ENCODE measurements at places on chromosomes 6 and 20.

GRCh38 chr6:6993503-6994237 lies 114.1 kb upstream of the RREB1 start:
- DNase-seq = no peak

DNA sequence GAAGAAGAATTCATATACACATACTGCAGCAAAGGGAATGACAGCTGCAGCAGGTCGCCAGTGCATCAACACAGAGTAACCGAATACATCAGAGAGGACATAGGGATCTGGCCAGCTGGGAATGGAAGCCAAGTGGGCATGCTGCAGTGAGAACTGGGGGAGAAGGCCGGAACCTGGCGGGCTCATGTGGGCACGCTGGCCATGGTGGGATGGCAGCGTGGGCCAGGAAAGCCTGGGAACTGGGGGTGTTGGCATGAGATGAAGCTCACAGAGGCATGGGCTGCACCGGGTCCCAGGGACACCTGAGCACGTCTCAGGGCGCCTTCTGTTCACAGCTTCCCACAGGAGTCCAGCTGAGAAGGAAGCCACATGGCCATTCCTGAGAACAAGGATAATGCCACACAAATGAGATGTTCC lies 139.5 kb upstream of the AGPAT4 start:
- DNase-seq = no peak

DNA sequence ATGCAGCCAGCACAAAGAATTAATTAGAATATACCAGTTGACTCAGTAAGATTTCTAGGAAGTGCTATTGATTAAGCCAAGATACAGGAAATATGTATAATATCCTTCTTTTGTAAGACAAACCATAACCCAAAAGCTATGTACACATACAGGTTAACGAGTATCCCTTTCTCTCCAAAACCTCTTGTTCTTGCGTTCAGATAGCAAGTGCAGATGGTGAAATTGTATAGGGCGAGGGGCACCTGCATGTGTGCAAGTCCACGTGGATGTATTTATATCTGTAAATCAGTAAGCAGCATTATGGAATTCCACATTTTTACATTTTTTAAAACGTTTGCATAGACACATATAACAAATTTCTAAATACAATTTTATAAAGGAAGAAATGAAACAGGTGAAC lies 228.6 kb downstream of the TBXT start:
- no peak for DNase-seq

DNA sequence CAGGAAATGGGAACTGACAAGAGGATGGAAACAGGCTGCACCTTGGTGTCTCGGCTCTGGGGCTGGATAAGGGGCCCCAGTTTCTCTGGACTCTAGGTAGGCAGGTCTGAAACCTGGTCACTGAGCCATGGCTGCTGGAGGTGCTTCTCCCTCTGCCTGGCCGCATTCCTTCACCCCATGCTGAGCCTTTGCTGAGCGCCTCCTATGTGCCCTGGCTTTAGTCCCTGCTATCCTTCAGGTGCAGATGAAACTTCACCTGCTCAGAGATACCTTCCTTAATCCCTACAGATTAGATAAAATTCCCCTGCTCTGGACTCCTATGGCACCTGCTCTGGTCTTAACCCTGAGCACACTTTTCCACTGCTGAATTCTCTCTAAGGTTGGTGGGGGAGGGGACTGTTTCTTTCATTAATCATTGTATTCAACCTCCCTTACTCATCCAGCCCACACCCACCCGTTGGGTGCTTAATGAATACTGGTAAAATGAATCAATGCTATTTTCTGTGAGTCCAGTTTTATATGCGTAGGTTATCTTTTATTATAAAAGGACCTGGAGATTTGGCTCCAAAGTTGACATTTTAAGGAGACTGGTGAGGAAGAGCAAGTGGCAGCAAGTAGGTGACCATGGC lies 19.3 kb downstream of the MYLK4 start:
- DNase-seq = no peak

DNA sequence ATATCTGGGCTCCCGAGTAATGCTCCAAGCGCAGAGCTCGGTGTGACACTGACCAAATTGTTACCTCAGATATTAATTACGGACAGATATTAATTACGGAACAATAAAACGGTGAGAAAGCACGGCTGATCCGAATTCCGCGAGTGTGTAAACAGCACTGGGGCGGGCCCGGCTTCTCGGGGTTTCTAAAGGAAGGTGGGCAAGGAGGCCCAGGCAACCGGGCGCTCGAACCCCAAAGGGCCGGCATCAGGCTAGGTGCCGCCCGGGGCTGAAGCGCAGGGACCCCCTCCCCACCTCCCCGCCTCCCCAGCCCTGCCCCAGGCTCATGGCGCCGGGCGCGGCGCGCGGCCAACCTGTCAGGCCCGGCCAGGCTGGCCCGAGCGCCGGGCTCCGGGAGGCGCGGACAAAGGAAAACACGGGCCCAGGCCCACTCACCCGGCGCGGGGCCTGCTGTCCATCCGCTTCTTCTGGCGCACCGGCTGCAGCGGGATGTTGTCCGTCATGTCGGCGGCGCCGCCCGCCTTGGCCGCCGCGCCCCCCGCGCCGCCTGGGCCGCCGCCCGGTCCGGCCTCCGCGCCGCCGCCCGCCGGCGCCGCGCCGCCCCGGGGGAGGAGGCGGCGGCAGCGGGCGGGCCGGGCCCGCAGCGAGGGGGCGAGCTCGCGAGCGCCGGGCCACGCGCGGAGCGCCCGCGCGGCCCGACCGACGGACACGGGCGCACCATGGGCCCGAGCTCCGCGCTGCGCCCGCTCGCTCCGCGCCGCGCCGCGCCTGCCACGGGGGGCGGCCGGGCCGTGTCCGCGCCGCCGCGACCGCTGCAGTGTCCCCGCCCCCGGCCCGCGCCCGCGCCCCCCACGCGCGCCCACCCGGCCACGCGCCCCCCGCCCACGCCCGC lies at the start of gene ATP9A:
ATP9A (minus strand) TSS at position 524 of the 892 bp plus-strand sequence; CDS start at position 503, 21 bp downstream.
- DNase-seq = no peak

GRCh38 chr20:52083627-52084232 lies 107.8 kb downstream of the ZFP64 start:
- peak; percentile 68 for DNase-seq

DNA sequence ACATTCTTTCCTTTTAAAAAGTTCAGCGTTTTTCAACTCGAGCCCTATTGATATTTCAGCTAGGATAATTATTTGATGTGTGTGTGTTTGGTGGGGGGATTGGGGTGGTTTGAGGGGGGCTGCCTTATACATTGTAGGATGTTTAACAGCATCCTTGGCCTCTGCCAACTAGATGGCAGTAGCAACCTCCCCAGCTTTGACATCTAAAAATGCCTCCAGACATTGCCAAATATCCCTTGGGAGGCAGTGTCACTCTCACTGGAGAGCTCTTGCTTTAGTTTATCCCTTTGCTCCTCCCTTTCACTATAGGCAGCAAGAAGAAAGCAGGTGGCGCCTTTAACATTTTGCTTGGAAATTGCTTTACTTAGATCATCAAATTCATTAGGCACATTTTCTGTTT lies 14.6 kb upstream of the TP53TG5 start:
- DNase-seq = no peak

DNA sequence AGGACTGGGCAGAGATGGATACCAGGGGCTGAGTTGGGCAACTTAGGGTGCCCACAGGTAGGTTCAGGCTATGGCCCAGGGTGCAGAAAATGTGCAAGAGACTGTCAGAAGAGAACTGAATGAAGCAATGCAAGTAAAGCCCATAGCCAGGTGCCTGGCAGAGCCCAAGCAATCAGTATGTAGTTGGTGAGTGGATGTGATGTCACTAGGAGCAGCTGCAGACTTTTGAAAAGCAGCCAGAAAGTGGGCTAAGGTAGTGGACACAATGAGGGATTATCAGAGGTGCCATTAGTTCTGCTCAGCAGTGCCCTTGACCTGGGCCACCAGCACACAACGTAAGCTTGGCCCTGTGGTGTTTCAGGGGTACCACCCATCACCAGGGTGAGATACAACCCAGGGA lies 135.3 kb downstream of the SOBP start:
- DNase-seq = no peak

- no peak for DNase-seq
Measured at GRCh38 chr6:152534541-152534940, 102.6 kb downstream of the SYNE1 start.

- DNase-seq = no peak
Measured at GRCh38 chr6:145506565-145506964, 228.8 kb downstream of the EPM2A start.

DNA sequence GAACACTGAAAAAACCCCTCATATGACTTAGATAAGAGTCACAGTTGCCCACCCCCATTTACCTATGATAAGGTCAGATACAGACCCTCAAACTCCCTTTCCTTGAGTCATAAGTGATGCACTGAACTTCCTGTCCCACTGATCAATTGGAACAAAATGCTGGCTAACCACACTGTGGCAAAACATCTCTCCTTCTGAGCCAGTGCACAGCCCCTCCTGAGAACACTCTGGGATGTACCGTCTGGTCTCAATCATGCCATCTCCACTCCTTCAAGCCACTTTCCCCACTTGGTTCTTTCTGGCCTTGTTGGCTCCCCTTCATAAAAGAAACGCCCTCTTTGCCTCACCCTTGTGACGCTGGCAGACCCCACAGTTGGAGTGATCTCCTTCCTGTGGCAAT lies 42.6 kb upstream of the NXT1 start:
- no peak for DNase-seq

DNA sequence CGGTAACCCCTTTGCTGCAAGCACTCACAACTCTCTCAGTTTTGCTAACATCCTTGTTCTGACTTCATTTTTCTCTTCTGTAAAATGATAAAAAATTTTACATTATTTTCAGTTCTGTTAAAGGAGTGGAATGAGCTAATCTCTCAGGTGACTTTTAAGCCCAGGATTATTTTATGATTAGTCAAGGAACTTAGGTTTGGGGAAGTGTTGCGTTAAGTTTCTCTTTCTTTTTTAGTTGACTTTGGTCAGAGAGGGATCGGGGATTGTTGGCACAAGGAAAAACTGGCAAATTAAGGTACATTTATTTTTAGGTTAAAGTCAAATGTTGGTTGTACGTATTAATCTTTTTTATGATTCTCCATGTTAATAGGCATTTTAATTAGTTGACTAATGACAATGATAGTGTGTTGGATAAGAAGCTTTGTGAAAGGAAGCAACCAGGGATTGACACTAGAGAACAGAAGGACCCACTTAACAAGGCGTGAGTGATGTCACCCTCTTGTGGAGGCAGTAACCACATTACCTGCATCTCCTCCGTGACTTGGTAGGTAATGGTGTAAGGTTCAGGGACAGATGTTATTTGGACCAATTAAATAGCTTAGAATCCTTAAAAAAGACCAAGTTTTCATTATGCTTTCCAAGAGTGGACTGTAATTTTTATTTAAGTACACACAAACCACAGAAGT lies 31.6 kb downstream of the CD83 start:
- DNase-seq = peak; percentile 36

GRCh38 chr20:19504251-19504650 lies 253.8 kb upstream of the RIN2 start:
- no peak for DNase-seq

GRCh38 chr6:56842686-56843475 lies 112.0 kb upstream of the BEND6 start:
- peak; percentile 59 for DNase-seq

DNA sequence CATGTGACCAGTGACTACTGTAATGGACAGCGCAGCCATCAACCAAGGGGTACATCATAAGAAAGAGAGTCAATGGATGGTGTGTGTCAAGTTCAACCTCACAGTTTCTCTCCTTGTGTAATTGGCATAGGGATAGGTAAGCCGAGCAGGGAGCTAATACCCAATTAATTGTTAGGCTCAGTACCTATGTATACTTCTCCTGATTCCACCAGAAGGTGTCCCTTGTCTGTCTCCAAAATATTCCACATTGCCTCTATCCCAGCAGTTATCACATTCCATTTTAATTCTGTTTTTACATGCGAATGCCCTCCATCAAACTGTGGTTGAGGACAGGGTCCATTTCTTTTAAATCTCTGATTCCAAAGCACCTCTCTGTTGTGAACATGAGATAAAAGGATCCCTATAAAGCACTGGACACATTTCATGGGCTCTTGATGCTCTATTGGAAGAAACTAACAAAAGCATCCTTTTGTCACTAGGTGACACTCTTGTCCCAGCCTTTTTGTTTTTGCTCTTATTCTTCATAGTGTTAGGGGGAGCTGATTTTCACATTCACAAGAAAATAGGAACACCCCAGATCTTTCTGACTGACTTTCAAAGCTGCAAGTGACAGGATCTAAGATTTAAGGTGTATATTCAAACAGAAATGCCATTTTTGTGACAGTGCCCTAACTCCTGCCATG lies 38.9 kb downstream of the FBXO9 start:
- DNase-seq = no peak

DNA sequence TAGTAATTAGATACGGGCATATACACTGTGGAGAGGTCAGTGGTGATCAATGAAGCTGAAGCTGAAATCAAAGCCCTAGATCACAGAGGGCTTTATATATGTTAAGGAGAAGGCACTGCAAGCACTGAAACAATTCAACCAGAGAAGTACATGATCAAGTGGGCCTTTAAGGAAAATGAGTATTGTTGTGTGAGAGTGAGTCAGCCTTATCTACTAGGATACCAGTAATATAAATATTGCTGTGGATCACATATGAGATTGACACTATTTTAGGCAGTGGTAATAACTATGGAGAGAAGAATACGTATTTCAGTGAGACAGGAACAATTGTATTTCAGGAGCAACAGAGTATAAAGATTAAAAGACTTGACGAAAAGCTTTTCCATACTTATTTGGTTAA lies 1172.2 kb upstream of the GJE1 start:
- no peak for DNase-seq

DNA sequence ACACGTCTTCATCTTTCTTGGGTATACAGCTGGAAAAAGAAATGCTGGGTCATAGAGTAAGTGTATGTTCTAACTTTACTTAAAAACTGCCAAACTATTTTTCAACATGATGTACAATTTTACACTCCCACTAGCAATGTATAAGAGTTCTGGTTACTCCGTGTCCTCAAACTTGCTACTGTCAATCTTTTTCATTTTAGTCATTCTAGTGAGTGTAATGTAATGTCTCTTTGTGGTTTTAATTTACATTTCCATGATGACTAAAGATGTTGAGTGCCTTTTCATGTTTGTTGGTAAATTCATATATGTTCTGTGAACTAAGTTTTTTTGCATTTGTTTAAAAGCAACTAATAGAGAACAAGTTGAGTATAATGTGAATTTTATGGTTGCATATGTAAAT lies 43.9 kb downstream of the ATG5 start:
- no peak for DNase-seq

DNA sequence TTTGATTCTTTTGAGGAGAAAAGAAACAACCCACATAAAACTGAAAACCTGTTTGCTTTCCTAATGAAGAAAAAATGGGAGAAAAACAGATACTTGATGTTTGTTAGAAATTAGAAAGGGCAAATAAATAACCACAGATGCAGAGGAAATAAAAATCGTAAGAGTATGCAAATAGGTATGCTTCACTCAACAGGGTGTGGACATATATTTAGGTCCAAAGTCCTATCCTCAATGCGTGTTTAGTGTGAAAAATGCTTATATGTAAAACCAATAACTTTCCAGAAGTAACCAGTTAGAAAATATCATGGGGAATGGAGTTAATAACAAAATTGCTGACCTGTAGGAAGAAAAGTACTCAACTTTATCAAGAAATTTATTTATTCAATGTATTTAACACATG lies 135.7 kb downstream of the TOX2 start:
- DNase-seq = no peak
